ENCODE measurements at places on chromosomes 13 and 19. TPM values are rescaled to one million over a fixed set of nuclear protein-coding genes. Genes with fewer than 3 reads are reported as not detected.

VSTM1 gene
- 1.2 TPM for total RNA-seq

MAB21L1 gene
- not detected for total RNA-seq

CD37 gene
- not detected for total RNA-seq

CD33 gene
- not detected for total RNA-seq

FCER2 gene
- not detected for total RNA-seq

SLC10A2 gene
- not detected for total RNA-seq

PRKCG gene
- 3.6 TPM for total RNA-seq

CLEC4G gene
- total RNA-seq: not detected

TMEM238 gene
- total RNA-seq: 10.5 TPM

ETV2 gene
- 2.6 TPM for total RNA-seq

SMAD9 gene
- total RNA-seq: 0.14 TPM

ADAT3 gene
- total RNA-seq: 6.1 TPM

HRC gene
- total RNA-seq: not detected

NLRP5 gene
- total RNA-seq: 0.03 TPM

ZNF813 gene
- total RNA-seq: 0.45 TPM

ZNF490 gene
- total RNA-seq: 0.86 TPM

COX7A1 gene
- total RNA-seq: not detected

ZNF93 gene
- total RNA-seq: not detected

C2CD4C gene
- total RNA-seq: 0.22 TPM

DZIP1 gene
- 12.3 TPM for total RNA-seq

CYP4F2 gene
- 0.17 TPM for total RNA-seq

KIR2DL4 gene
- not detected for total RNA-seq

TEX29 gene
- total RNA-seq: not detected

SYCN gene
- total RNA-seq: not detected

ZNF611 gene
- 2.3 TPM for total RNA-seq

B9D2 gene
- total RNA-seq: 28.6 TPM

SPRY2 gene
- total RNA-seq: 14.4 TPM

CGB5 gene
- 0.23 TPM for total RNA-seq

SLC6A16 gene
- total RNA-seq: 1.3 TPM

COX6B2 gene
- total RNA-seq: 0.56 TPM

RNF17 gene
- not detected for total RNA-seq

SPRYD7 gene
- 10.1 TPM for total RNA-seq

GJB6 gene
- not detected for total RNA-seq

KIR2DL3 gene
- total RNA-seq: not detected

F7 gene
- 0.07 TPM for total RNA-seq

RASGRP4 gene
- total RNA-seq: 0.06 TPM

CERS1 gene
- total RNA-seq: 5.6 TPM

PBX4 gene
- 1.9 TPM for total RNA-seq

ATP4A gene
- total RNA-seq: not detected

DNASE2 gene
- 30.3 TPM for total RNA-seq

CEACAM16 gene
- 0.08 TPM for total RNA-seq

PSPN gene
- total RNA-seq: 1.0 TPM

ZNF723 gene
- total RNA-seq: not detected

IGFL2 gene
- 1.5 TPM for total RNA-seq

EVI5L gene
- total RNA-seq: 2.1 TPM

FSD1 gene
- total RNA-seq: 7.8 TPM

CYP2F1 gene
- not detected for total RNA-seq

CALR3 gene
- total RNA-seq: not detected

ICAM5 gene
- total RNA-seq: 0.55 TPM

PSG3 gene
- 0.09 TPM for total RNA-seq

CEBPA gene
- 7.8 TPM for total RNA-seq

MBD3L1 gene
- total RNA-seq: not detected

OR7D2 gene
- total RNA-seq: not detected

ZNF439 gene
- total RNA-seq: not detected

EPSTI1 gene
- 0.25 TPM for total RNA-seq
